Left renal cortex interstitium (tissue), 4 donors: ENCODE measurements at places on chromosomes 12 and 14. TPM values are rescaled to one million over a fixed set of nuclear protein-coding genes. Genes with fewer than 3 reads are reported as not detected.

CLEC6A gene
- 0.10 TPM for polyA plus RNA-seq

FITM1 gene
- polyA plus RNA-seq: 2.2 TPM

- DNase-seq: no peak
These were observed 42.2 kb upstream of the CRACR2A start for GRCh38 chr12:3795066-3795465.

- no peak for DNase-seq
These were observed 74.8 kb upstream of the MGAT4C start for GRCh38 chr12:86331012-86331411.

DNA sequence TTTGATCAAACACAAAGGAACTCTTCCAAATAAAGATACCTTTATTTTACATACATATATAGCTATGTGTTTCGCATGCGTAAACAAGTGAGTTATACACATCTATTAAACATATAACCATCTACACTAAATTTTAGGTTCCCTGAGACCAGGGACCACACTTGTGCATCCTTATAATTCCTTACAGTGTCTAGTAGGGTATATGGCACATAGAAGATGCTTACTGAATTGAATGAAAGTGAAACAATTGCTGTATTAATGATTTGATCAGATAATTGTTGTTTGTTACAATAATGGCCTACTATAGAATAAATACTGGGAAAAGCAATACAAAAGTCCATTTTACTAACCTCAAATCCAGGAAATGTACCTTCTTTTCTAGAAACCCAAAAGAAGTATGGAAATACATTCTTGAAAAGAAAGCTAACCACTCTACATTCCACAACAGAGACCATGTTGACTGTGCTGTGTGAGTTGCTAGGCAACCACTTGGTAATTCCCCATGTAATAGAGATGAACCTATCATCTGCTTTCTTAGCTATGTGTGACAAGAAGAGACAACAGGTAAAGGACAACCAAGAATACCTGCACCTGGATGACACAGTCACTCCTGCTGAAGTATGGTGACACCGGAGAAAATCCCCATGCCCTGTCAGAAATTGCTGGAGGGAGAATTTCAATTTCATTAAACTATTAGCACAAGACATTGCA is 11.9 kb upstream of the CIPC start:
- DNase-seq: no peak

GRCh38 chr14:37343307-37344094 is 145.8 kb downstream of the MIPOL1 start:
- no peak for DNase-seq

DNA sequence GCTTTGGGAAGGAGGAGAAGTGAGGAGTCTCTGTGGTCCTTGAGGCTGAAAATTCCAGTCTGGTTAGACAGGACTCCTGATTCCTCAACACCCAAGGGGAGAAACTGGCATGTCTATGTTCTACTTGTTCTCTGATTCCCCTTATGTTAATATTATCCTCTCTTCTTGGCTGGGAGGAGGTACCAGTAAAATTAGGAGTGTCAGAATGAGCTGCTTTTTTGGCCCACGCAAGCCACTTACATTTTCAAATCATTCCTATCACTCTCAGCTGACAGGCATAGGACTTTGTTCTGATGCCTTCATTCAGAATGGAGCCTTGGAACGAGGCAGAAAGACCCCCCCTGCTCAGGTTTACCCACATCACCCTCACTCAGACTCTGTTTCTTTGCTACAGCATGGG is 1077.2 kb downstream of the BCL11B start:
- DNase-seq: no peak

ANKRD52 gene
- 45.9 TPM for polyA plus RNA-seq

- no peak for DNase-seq
These were observed 83.7 kb downstream of the DPF3 start for GRCh38 chr14:72810201-72810600.

DNA sequence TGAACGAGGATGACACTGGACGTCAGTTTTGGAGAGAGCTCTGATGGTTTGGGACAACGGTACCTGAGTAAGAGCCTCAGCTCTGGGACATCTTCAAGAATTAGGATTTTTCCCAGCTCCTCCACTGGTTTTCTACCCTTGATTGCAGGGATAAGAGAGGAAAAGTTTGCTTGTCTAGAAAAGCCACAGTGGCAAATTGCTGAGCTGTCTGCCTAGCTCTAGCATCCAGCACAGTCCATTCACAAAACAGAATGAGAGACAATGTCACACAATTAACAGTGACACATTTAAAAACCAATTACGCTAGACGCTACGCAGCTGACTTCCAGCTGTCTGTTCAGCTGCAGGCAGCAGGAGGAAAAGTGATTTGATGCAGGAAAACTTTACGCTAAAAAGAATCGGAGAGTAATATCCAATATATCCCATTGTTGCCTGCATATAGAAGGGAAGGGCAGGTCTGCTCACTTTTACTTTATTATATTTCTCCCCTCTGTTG is 168.1 kb upstream of the PRICKLE1 start:
- no peak for DNase-seq

DNA sequence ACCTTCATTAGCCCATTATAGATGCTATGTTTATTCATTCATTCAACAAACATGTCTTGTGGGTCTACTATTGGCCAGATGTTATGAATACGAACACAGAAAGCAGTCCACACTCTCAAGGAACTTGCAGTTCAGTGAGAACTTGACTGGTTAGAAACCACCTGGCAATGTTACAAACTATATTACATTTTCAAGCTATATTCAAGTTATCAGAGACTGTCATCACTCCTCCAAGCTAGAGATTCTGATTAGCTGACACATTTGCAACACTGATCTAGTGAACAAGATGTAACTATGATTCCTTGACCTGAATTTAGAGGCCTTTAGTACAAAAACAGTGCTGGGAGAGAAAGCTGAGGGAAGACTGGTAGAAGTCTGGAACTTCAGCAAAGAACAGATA is 170.7 kb upstream of the EEA1 start:
- no peak for DNase-seq

DNA sequence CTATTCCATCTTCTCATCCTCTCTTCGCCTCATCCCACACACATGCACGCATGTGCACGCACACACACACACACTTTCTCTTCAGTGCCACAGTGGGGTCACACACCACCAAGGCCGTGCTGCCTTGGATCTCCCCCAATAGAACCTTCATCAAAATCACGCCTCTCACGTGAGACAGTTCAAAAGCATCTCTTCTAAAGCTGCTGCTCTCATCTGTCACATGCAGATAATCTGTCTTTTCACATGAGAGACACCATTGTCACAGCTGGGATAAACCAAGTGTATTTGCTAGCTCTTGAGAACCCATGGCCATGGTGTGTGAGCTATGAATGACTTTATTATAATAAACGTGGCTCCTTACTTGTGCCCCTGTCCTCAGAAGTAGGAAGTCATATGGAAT is 218.7 kb downstream of the EGLN3 start:
- DNase-seq: no peak

IL23A gene
- polyA plus RNA-seq: 1.2 TPM

GRCh38 chr14:95516554-95517181 is at the start of gene SYNE3:
SYNE3 (minus strand) TSS chr14:95516650; CDS start chr14:95475821, 40,829 bp downstream.
- no peak for DNase-seq

GLIPR1L1 gene
- polyA plus RNA-seq: 0.52 TPM

DNA sequence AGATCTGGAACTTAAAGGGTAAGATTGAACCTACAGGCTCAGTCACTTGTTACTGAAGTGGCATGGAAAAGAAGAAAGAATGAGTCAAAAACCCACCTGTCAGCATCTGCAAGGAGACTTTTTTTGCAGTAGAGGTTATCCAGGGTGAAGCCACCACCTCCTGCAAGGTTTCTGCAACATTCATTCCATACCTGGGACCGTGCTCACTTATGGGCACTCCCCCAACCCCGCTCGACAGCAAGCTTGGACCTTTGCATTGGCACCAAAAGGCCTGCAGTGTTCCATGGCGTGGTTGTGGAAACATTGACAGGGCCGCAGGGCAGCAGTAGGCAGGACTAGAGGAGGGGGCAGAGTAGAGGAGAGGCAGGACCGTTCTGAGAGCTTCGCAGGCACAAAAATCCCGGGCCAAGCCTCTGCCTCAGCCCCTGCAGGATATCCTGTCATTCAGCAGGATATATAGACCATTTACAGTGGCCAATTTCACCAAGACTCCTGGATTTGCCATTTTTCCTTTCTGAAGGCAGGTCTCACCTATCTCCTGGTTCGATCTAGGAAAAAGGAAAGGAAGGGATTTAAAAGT is at the start of gene STAB2:
TSS of gene STAB2 (plus strand) at position 483 of the 580 bp plus-strand sequence. CDS start 204 bp downstream, outside the sequence.
- no peak for DNase-seq

GUCY2C gene
- 0.65 TPM for polyA plus RNA-seq

- no peak for DNase-seq
These were observed 269.4 kb upstream of the ALG10 start for GRCh38 chr12:33752854-33753253.

DNA sequence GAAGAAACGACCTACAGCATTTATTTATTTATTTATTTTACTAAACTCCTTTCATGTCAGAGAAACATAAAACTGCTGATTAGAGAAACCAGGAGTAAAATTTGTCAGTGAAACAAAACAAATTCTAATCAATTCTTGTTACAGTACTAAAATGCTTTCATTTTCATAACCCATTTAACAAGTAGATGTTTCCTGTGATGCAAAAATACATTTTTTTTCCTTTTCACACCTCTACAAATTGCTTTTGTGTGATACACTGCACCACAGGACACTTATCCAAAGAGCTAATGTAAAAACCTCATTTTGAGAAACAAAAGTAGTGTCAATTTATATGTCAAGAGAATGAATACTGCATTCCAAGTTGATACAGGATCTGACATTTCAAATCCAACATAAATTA is 155.1 kb downstream of the SYT1 start:
- DNase-seq: no peak

TAS2R46 gene
- polyA plus RNA-seq: 0.23 TPM

GRCh38 chr12:127381043-127381668 is 885.8 kb upstream of the TMEM132C start:
- DNase-seq: peak; percentile 4

STON2 gene
- polyA plus RNA-seq: 33.3 TPM

TAS2R7 gene
- polyA plus RNA-seq: not detected

MTRFR gene
- polyA plus RNA-seq: 20.4 TPM

SERPINA9 gene
- not detected for polyA plus RNA-seq

GRCh38 chr12:113532292-113532691 is 60.6 kb upstream of the LHX5 start:
- no peak for DNase-seq

GRCh38 chr12:115354007-115354890 is 670.3 kb upstream of the TBX3 start:
- no peak for DNase-seq

VRTN gene
- not detected for polyA plus RNA-seq

DNA sequence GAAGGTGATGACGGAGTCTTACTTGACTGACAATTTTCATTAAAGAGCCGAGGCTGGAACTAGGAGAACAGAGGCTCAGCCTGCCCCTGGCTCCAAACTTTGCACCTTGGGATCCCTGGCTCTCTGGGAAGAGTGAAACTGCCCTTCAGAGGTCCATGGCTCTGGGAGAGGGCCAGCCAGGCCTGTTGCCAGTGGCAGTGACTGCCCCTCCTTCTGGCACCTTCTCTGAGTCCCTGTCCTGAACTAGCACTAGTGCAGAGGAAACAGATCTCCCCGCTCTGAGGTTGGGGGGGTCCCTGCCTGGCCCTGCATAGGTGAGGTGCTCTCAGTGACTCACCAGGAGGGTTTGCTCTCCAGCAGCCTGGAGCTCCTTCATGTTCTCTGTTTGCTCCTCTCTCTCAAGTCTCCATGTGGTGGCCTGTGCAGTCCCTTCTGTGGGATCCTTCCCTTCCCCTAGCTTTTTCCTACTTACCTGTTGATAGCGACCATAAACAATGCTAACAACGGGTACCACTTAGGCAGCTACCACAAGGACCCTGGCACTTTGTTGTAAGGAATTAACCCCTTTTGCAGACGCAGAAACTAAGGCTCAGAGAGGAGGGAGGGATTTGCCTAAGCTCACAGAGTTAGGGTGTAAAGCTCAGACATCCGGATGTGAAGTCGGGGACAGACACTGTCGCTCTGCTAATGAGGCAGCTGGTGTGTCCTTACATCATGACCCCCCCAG is 22.4 kb downstream of the FAM222A start:
- DNase-seq: no peak

GRCh38 chr14:56884617-56885016 is 74.3 kb upstream of the OTX2 start:
- no peak for DNase-seq

CIROP gene
- polyA plus RNA-seq: 0.05 TPM

GRCh38 chr12:94769047-94769420 is 118.7 kb upstream of the TMCC3 start:
- DNase-seq: no peak

DNA sequence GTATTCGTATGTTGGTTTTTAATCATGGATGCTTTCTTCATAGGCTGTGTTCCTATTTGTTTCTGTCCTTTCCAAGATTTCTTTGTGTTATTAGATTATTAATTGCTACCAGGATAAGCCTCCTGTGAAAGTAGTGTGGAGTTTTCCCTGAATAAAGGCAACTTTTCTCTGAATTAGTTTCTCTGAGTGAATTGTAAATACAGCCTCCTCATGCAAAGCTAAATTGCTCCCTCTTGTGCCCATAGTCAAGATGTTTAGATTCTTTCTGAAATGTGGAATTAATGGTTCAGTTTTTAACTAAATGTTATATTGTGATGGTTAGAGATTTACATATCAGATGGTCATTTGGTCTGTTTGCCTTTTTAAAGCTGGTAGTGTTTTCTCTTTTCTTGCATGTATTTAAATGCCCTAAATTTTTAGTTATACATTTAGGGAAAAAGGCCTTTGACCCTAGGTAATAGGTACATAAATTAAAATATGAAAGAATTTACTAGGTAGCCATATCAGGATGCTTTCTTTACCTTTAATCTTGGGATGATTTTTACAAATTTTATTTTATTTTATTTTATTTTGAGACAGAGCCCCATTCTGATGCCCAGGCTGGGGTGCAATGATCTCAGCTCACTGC is 8.9 kb downstream of the APAF1 start:
- DNase-seq: no peak

- no peak for DNase-seq
These were observed 99.1 kb downstream of the TBC1D30 start for GRCh38 chr12:64923536-64923935.

DNA sequence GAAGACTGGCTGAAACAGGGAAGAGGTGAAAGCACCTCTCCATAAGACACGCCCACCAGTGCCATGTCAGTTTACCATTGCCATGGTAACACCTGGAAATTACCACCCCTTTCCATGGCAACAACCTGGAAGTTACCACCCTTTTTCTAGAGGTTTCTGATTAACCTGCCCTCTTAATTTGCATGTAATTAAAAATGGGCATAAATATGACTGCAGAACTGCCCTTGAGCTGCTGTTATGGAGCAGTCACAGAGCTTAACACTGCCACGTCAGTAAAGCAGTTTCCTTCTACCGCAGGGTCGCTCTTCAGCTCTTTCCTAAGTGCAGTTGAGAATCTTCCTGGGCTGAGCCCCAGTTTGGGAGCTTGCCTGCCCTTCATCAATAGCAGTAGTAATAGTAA is 55.2 kb downstream of the RASSF3 start:
- no peak for DNase-seq

SERPINA1 gene
- polyA plus RNA-seq: 51.1 TPM

- DNase-seq: no peak
These were observed 421 bp downstream of the FCF1 start for GRCh38 chr14:74713395-74713735.

DNA sequence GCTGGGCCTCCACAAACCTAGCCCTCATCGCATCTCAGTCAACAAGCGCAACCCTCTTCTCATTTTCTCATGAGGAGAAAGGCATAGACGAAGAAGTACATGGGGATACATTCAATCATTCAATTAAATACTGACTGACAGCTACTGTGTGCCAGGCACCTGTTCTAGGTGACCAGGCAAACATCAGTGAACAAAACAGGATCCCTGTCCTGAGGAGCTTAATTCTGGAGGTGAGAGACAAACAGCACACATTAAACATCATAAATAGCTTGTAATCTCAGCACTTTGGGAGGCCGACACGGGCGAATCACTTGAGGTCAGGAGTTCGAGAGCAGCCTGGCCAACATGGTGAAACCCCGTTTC is 362 bp upstream of the ACYP1 start:
- no peak for DNase-seq
